ENCODE measurements at places on chromosomes 6 and 20. TPM values are rescaled to one million over a fixed set of nuclear protein-coding genes. Genes with fewer than 3 reads are reported as not detected.

The HLA-DRA gene
- 0.70 TPM for total RNA-seq

The ELOVL4 gene
- 1.4 TPM for total RNA-seq

The ELOVL5 gene
- 68.9 TPM for total RNA-seq

The PTCRA gene
- not detected for total RNA-seq

The SLC35D3 gene
- not detected for total RNA-seq

The TBC1D7 gene
- total RNA-seq: 18.4 TPM

The POU5F1 gene
- 11.3 TPM for total RNA-seq

The SLC52A3 gene
- total RNA-seq: 1.9 TPM

The TGM3 gene
- not detected for total RNA-seq

The BFSP1 gene
- total RNA-seq: 2.3 TPM
